ENCODE measurements at places on chromosomes 6 and 20.

DNA sequence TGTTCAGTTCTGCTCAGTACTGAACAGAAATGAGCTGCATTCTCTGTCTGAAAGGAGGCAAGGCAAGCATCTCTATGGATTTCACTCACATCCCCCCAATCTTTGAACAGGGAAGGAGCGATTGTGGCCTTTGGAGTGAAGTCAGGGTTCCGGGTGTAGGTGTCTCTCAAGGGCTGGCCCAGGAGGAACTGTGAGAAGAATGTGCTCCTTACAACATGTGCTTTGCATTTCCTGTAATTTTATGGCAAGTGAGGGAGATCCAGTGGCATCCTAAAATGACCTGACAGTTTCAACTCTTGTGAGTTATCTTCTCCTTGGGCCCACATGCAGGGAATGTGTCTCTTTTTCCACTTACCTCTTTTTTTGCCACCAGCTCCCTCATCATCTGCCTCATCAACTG, 63.0 kb upstream of the RIN2 start:
- no peak for DNase-seq

DNA sequence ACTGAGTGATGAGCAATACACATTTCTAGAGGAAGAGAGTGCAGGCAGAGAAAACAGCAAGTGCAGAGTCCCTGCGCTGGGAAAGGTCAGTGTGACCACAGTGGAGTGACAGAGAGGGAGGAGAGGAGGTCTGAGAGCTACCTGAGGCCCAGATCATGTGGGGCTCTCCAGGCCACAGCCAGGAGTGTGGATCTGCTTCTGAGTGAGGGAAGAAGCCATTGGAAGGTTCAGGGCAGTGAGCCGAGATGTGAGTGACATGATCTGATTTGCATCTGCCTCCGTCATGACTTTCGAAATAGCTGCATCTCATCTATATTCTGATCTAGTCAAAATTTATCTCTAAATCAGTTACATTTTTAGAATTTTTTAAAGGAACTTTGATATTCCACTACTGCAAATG, 367.1 kb downstream of the PREX1 start:
- DNase-seq: no peak

DNA sequence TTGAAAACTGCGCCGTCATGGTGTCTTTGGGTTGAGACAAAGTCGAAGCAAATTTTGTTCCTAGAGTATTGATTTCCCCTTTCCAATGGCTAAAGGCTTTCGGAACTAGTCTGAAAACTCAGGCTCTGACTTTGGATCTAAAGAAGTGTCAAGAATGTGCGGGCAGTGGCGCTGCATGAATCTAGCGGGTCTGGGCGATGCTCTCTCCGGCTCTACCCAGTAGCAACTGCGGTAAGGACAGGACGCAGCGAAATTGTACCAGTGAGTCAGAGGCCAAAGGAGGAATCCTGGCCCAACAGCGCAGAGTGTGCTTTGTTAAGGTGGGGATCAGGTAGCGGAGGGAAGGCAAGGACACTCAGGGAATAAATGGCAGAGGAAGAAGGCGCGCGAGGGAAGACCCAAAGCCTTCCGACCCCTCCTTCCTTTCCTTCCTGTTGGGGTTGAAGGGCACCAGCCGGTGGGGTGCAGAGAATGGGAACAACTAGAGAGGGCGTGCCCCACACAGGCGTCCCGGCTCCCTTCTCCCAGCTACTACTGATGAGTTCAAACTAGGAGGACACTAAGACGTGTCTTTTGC, 32.1 kb downstream of the HLA-F start:
- no peak for DNase-seq

GRCh38 chr20:21399005-21399475, 1.7 kb upstream of the NKX2-4 start:
- DNase-seq: no peak

DNA sequence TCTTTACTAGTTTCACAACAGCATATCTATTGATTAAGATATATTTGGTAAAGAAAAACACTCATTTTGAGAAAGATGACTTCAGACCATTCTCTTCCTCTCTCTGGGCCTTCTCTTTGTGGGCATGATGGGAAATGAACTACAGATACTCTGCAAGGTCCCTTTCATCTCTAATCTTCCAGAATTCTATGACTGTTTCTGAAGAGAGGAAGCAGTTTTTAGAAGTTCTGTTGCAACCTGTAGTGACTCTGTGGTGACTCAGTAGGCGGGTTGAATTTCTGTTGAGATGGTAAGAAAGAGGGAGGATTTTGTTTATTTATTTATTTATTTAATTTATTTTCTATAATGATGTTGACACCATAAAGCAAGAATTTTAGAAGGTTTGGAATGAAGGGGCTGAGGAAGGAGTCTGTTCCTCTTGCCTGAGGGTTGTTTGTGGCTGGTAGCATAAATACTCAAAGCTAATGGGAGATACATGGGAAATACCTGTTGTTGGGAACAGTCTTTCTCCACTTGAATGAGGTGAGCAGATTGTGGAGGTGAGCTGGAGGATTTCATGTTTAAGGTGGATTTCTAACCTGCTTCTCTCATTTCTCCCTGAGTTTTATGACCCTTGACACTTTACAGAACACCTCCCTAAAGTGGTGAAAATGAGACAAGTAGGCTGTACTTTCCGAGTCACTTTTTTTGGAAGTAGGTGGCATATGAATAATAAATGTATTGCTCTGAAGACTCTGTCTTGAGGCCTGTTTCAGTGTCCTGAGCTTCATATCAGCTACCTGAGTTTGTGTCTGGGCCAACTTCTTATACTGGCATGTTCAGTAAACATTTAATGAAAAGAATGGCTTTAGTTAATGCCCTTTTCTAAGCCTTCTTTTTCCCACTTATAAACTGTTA, 15.0 kb downstream of the ACSS2 start:
- peak; percentile 88 for DNase-seq

DNA sequence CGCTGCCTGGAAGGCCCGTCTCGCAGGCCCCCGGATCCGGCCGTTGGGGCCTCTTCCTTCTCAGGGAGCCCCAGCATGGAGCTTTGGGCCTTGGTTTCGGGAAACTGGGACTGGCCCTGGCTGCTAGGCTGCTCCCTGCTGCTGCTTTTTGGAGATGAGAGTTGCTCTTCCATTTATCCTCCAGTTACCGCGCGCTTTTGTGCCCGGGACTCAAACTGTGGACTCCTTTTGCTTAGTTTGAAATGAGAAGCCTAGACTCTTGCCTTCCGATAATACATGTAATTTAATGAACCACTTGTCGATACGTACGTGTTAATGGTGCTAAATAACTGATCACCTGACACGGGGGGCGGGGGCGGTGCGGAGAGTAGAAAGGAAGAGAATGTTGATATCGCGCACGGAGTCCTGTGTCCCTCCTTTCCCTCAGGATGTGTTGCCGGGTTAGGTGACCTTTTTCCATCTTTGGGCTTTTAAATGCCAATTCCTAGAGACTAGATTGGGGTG, 968 bp downstream of the PHF3 start:
- DNase-seq: no peak

DNA sequence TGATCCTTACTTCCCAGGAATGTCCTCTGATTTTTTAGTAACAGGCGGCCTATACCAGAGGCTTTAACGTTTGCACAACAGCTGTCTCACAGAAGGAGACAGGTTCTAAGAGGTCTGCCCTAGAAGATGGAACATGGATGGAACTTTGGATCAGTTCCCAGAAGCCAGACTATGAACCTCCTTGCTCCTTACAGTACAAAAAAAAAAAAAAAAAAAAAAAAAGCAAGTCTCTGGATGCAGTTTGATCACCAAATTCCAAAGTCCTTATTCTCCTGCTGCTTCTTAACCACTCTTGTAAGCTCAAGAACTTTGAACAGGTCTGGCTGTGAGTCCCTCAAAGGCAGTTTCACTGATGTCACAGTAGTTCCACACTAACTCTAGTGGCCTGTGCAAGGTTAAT, 2.0 kb upstream of the TRMT11 start:
- DNase-seq: no peak

DNA sequence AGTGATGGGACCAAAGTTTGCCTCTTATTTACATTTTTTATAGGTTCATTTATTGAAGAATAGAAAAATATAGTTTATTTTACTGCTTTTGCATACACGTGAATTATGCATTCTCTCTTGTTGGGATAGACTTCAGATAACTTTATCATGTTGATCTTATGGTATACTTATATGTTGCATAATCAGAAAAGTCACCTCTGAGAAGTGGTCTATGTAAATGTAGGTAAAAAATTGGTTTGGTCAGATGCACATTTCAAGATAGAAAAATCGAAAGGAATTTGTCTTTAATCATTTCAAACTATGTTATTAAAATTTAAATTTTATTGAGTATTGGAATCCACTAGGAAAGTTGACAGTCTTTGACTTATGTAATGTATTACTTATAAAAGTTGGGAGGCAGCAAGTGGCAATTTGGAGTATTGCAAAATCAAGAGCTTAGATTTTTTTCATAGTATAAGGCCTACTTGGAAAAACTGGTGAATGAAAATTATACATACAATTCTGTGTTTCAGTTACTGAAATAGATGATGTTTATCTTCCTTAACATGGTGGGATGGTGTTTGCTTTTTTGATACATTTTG, 2.4 kb downstream of the PHF3 start:
- no peak for DNase-seq

GRCh38 chr6:167578371-167578901, 248.3 kb upstream of the AFDN start:
- DNase-seq: no peak

- no peak for DNase-seq
Observed at GRCh38 chr6:107077710-107078109, 37.6 kb downstream of the BEND3 start.

DNA sequence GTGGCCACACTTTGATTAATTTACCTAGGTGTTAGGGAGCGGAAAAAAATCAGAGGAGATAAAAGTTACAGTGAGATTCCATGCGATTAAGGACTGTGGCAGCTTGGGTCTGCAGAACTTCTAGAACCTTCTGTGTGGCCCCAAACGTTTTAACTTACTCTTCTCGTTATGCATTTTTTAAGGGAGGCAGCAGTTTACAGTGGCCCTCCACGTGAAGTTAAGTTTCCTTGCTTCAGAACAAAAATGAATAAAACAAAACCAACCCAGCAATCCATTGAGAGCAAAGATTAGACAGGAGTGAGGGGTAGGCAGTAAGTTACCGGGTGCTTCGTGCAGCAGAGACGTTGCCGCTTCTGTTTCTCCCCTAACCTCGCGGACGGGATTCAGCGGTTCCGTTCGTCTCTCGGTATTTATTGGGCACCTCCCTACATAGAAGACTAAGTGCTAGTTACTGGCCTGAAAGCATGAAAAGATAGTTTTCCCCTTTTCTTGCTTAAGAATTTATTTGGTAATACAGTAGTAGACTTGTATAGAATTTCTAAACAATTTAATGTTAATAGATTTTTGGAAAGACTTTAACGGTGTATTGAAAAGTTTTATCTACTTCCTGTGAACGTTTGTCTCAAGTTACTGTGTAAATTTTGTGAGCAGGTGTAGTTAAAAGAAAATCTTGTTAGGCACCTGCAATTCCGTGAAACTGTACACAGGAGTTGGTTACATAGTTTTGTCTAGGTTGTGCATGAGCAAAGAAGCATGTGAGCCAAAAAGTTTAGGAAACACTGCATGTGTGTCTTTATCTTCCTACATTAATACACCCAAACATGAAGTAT, 1.1 kb downstream of the BAG2 start:
- peak; percentile 27 for DNase-seq

DNA sequence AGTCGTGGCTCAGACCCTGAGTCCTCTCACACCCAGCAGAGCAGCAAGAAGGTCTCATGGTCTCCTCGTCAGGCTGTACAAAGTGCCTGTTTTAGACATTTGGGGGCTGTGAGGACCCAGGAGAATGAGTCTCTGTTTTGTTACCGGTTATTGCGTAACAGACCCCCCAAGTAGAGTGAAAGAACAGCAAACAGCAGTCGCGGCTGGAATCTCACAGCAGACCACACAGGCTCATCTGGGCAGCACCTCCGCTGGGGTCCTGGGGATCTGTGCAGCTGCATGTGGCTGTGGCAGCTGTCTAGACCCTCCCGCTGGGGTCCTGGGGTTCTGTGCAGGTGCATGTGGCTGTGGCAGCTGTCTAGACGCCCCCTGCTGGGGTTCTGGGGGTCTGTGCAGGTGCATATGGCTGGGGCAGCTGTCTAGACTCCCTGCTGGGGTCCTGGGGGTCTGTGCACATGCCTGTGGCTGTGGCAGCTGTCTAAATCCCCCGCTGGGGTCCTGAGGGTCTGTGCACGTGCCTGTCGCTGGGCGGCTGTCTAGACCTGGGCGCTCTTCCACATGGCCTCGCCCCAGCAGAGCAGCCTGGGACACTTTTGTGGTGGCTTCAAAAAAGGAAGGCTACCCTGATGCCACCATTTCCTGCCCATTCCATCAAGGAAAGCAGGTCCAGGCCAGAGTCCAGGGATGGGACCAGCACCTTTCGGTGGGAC, 24.7 kb downstream of the ENTPD6 start:
- DNase-seq: no peak

- DNase-seq: peak; percentile 88
Observed at GRCh38 chr20:24619212-24619611, 149.8 kb downstream of the SYNDIG1 start.

DNA sequence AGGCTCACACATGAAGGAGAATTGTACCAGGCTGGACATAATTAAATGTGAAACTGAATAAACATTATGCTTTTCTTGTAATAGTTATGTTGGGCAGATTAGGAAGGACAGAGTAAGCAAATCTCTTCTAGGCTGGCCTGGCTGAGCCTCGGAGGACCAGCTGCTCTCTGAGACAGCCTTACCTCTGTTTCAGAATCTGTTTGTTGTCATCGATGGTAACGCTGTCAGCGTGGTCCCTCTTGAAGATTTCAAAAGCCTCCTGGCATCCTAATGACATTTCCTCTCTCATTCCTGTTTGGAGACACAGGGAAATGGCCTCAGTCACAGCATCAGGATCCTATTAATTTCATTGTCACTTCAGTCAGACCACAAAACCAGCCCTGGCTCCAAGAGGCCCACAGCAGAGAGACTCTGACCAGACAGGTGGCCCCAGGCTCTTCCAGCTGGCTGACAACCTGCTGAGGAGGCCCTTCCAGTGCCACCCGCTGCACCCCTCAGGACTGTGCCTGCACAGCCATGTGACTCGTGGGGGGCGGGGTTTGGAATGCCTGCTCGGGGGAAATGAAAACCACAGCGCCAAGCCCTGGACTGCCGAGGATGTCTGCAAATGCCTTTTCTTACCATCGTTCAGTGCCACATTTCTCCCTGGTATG, 108.5 kb upstream of the KCNK16 start:
- peak; percentile 1 for DNase-seq

DNA sequence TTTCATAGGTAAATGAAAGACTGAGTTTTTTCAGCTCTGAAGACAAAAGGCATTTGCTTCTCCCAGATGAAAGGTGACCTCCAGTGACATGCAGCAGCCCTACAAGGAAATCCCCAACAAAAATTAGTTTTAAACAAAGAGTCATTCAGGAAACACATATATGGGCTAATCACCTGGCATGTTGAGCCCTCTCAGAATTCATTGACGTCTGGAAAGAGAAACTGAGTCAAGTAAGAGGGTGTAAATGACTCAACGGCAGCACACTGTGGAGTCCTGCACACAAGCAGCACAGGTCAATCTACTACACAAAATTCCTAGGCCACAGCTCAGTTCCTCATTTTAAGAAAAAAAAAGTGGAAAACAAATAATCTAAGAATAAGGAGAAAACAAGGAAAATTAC, 592.3 kb downstream of the EPHA7 start:
- no peak for DNase-seq

GRCh38 chr20:21557241-21558020, 43.6 kb upstream of the NKX2-2 start:
- DNase-seq: no peak
